CD4-positive, alpha-beta T cell (primary cell): ENCODE measurements at places on chromosomes 2 and 18.

GRCh38 chr2:17483496-17483895 lies 34.7 kb downstream of the RAD51AP2 start:
- DNase-seq: no peak

DNA sequence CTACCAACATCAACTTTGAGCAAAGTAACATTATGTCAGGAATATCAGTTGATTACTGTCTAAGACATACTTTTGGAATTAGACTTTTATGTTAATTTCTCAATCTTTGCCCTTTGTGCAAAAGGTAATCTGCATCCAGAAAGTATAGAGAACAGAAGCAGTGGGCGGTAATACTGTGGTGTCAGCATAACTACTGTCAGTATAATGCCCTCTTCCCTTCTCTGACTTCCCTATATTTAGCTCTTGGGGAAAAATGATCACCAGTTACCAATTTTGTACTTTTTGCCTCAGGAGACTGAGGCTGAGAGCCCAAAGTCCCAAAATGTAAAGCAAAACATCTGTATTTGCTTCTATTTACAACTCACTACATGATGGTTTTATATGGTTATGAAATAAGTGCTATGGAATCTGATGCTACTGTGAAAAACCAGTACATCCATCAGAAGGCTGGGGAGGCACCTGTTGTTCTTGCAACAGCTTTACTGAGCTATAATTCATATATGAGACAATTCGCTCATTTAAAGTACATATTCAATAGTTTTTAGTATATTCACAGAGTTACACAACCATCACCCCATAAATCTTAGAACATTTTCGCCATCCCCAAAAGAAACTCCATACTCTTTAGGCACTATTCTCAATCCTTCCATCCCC lies 51.3 kb upstream of the CD302 start:
- no peak for DNase-seq

DNA sequence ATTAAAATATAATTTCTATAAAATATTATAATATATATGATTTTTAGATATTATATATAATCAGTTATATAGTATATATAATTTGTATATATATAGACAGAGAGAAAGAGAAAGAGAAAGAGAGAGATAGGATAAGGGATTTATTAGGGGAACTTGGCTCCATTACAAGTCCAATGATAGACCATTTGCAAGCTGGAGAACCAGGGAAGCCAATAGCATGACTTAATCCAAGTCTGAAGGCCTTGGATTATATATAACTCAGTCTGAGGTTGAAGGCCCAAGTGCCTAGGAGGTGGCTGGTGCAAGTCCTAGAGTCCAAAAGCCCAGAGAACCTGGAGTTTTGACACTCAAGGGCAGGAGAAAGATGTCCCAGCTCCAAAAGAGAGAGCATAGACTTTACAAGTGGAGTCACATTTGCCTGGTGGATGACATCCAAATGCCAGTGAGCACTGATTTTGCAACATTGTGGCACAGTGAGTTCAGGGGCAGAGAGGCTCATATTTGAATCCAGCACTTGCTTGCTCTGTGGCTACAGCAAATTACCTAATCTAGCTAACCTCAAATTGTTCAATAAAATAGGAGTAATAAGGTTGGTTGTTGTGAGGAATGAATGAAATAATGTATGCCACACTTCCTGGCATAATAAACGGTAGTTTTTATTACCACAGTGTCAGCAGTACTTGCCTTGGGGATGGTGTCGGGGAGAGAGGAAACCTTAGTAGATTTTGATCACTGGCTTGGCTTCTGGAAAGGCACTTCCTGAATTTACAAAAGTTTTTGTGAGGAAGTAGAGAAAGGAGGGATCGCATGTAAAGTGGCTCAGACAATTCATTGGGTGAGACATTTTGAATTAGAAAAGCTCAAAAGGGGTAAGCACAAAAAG lies 69.6 kb upstream of the CD28 start:
- no peak for DNase-seq

- no peak for DNase-seq
Measured at GRCh38 chr2:241546771-241547498, 11.6 kb upstream of the BOK start.

DNA sequence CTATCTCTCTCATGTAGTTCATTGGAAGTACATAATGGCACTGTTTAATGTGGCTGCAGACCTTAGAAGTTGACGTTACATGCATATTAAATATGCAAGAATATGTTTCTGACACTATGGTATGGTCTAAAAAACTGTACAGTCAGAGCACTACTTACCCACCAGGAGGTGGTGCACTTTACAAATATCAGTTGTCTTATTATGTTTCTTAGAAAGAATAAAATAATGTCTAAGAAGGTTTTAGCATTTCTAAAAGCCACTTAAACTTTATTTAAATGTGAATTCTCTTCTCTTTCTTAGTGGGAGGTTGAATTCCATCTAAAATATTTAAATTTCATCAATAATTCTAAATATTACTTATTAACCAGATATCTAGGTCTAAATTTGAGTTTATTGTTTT lies 4.3 kb downstream of the TMEFF2 start:
- no peak for DNase-seq

DNA sequence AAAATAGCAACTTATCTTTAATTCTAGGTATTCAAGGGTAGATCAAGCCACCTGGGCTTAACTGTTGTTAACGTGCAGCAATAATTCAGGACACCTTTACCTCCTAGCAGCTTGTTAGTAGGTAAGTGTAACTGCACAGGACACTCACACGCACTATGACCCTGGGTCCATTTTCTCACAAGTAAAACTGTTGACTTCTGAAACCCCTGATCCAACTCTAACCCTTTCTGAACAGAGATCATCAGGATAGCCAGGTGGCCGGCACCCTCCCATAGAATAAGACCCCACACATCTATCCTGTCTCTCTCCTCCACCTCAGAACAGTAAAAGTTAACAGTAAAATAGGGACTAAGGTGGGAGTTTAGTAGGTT lies 610 bp downstream of the SPC25 start:
- no peak for DNase-seq

DNA sequence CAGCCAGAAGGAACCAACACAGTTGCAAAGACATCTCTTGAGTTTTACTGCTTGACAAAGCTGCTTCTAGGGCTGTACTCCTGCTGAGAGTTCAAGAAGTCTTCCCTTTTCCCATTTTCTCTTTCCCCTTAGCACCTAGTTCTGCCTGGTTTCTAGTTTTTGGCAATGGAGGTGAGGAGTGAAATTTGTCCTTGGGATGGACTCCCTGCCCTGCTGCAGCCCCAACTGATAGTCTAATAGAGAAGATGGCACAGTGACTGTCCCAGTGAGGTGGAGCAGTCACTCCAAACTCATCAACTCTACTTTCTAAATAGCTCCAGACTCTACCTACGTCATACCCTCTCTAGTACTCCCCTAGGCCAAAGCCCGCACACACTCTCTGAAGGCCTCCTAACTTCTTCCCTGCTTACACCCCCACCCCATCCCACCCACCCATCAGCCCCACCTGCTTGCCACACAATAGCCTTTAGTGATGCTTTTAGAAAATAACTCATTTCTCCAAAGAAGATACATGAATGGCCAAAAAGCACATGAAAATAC lies 164.4 kb downstream of the DDX1 start:
- no peak for DNase-seq

DNA sequence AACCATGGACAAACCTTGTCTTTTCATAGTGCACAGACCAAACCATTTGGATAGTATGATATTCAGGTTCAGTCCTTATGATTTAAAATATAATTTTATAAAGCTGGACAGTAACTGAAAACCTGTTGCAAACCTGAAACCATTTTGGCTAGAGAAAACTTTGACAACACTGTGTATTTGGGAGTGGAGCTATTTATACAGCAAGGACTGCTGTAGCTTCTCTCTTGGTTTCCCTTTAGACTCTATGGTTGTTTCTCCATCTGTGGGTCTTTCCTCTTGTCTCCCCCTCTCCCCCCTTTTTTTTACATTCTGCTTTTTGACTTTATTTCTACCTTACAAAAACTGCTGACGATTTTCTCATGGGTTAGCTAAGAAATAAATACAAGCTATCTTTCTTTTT lies 581.7 kb downstream of the SLC4A3 start:
- DNase-seq: no peak

DNA sequence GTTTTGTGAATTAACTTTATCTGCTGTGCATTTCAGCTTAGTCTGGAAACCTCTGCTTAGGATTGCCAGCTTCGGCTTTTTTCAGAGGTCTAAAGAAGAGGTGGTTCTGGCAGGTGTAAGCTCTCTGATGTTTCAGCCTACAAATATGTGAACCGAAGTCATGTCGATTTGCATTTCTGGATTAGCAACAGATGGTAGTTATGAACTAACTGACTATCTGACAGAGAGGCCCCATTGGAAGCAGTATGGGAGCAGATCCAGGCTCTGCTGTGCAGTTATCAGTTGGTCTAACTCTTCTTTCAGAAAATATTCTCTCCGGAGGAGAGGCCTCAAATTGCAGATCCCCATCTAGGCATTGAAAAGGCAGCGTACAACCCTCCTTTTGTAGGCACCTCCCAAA lies 32.7 kb upstream of the SPRED2 start:
- DNase-seq: no peak

DNA sequence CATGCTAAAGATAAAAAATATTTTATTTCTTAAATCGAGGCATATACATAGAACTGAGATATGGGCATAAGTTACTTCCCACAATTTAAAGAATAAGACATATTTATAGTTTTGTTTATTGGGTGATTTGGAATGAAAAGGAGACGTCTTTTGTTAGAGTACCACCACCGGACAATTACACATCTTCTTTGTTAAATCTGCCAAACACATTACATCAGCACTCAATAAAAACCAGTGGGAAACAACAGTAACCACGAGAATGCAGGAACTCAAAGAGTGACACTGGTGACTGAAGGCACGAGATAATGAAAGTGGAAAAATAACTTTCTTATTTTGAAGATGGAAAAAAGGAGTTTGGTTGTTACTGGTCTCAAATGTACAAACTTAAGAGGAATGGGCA lies 92.6 kb upstream of the TFCP2L1 start:
- no peak for DNase-seq

GRCh38 chr2:23814963-23815362 lies 112.0 kb downstream of the ATAD2B start:
- no peak for DNase-seq

- DNase-seq: no peak
Measured at GRCh38 chr2:133411857-133412256, 156.4 kb downstream of the NCKAP5 start.
